ENCODE measurements at places on chromosomes 16 and 17.

DNA sequence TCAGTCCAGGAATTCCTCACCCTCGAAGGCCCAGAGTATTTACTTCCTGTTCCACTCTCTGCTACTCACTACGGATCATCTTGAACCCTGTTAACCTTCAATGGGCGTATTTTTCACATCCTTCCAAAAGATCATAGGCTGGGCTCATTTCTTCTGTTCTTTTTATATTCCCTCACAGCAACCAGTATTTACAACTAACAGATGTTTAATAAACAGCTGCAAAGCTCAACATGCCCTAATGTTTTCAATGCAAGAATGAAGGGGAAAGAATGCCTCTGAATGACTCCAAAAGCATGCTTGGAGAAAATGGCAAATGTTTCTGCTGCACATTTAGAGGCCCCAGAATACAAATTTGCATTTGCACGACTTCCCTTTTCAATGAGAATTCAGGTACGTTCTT lies 174.9 kb downstream of the ZFHX3 start:
- no peak for DNase-seq

GRCh38 chr16:81657224-81657623 lies 121.9 kb upstream of the PLCG2 start:
- DNase-seq = no peak

- no peak for DNase-seq
Measured at GRCh38 chr16:58815181-58815888, 81.2 kb upstream of the GOT2 start.

- no peak for DNase-seq
Measured at GRCh38 chr16:167122-167690, 1.4 kb downstream of the HBM start.

DNA sequence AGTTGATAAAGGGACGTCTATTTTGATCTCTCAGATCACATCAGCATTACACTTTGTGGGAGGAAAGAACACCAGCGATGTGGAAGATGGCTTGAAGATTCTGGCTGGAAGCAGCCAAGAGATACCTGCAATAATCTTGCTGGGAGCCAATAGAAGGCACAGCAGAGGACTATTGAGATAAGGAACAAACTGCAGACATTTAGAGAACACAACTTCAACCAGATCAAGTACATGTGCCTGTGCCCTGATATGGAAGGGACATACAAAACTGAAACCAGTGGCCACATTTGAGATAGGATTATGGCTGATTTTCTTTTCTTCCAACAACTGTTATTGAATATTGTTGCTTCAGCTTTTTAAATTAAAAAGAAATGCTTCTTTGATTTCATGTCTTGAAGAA lies 18.6 kb upstream of the PSMD7 start:
- no peak for DNase-seq

DNA sequence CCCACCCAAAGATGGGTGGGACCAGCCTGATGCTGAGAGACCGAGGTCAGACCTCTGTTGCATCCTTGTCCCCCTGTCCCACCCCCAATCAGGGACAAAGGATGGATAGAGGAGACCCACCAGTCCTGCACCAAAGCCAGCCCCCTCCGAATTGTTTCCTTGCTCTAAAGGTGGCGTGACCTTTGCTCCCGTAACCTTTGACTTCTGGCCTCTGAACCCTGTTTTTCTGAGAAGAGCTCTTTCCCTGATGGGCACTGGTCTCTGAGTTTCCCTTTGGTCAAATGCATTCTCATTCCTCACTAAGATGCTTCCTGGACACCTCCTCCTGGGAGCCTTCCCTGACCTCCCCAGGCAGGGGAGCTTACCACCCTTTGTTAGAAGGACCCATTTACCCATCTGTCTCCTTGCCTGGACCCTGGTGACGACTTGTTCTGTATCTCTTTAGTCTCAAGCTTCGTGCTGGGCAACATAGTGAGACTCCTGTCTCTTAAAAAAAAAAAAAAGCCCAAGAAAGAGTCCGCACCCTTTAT lies 5.3 kb upstream of the NEUROD2 start:
- no peak for DNase-seq

- DNase-seq = peak; percentile 16
Measured at GRCh38 chr16:89256651-89257254, 39.2 kb downstream of the ZNF778 start.

DNA sequence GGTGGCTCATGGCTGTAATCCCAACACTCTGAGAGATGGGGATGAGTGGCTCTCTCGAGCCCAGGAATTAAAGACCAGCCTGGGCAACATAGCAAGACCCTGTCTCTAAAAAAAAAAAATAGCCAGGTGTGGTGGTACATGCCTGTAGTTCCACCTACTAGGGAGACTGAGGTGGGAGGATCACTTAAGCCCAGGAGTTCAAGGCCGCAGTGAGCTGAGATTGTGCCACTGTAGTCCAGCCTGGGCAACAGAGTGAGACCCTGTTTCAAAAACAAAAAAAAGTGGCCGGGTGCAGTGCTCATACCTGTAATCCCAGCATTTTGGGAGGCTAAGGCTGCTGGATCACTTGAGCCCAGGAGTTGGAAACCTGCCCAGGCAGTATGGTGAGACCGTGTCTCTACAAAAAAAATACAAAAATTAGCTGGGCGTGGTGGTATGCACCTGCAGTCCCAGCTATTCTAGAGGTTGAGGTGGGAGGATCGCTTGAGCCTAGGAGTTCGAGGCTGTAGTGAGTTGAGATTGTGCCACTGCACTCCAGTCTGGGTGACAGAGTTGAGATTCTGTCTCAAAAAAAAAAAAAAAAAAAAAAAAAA lies 3.0 kb downstream of the C16orf54 start:
- no peak for DNase-seq

Data from brain microvascular endothelial cell (primary cell).